Activated CD4-positive, alpha-beta T cell treated with anti-CD3 and anti-CD28 coated beads for 24 hours (primary cell): ENCODE measurements at places on chromosomes 16 and 17.

DNA sequence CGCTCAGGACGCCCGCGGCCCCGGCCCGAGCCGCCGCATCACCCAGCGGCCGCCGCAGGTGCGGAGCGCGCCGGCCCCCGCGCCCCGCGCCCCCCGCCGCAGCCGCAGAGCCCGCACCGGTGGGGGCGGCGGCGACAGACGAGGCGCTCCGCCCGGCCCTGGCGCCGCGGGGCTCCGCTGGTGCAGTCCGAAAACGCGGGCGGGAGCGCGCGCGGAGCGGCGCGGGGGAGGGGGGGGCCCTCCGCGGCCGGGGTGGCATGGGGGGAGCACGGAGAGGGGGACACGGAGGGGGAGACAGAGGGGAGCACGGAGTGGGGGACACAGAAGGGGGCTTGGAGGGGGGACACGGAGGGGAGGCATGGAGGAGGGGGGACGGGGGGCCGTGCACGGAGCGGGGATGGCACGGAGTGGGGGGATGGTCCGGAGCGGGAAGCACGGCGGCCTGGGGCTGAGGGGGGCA lies at the start of gene AATK:
Gene AATK (minus strand): TSS at position 189 of the 460 bp plus-strand sequence. CDS start 229 bp downstream, outside the sequence.
- DNase-seq = no peak

DNA sequence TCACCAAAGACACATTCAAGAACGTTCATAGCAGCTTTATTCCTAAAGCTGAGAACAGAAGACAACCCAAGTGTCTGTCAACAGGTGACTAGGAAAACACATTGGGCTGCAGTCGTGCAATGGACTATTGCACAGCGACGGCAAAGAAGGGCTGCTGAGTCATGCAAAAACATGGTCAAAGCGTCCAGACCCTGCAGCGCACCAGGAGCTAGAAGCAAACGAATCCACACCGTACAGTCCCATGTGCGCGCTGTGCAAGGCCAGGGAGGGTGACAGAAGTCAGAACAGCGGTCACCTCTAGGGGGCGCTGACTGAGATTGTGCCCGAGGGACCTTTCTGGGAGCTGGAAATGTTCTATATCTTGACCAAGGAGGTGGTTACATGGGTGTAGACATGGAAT lies 266.4 kb downstream of the MAF start:
- DNase-seq = peak; percentile 21

- DNase-seq = no peak
Measured at GRCh38 chr16:88407807-88408206, 25.0 kb downstream of the ZNF469 start.

- DNase-seq = no peak
Measured at GRCh38 chr17:69333561-69333960, 6.6 kb upstream of the ABCA5 start.

DNA sequence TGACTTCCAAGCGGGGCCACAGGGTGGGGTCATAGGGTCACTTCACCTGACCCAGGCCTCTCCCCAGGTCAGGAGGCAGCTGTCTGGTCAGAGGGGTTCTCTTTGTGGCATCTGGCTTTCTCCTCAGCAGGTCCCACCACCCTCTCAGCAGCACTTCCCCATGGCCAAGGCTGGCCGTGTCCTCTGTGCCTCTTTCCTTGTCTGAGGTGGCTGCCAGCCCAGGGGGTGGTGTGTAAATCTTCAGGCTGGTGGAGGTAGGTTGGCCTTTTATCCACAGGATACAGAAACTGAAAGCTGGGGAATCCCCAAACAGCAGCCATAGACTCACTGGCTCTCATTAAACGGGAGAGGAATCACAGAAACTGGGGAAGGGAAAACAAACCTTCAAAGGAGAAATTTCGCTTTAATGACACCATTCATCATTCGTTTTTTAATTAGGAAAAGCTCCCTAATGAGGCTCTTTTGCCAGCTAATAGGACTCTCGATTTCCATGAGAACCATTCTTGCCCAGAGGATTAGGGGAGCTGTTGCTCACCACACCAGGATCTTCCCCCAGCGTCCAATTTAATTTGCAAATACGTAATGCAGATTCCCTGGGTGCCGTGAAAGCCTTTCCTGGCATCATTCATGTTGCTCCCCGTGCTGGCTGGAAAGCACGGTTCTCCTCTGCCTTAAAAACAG lies 18.0 kb downstream of the C17orf75 start:
- no peak for DNase-seq

DNA sequence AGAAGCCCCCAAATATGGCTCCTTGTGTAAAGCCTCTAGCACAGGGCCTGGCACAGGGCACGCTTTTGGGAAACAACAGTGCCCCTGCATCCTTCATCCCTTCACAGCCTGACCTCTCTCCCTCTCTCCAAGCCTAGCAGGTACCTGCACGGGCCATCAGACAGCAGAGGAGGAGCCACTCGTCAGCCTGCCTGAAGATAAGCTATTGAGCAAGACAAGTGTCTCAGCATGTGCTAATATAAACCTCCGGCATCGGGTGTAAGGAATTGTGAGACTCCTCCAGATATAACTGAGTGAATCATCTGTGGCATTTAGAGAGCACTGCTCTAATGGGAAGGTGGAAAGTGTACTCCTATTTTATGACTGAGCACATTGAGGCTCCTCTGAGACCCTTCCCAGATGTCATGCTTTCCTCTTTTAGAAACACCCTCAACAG lies 38.3 kb downstream of the TBX4 start:
- DNase-seq = no peak

DNA sequence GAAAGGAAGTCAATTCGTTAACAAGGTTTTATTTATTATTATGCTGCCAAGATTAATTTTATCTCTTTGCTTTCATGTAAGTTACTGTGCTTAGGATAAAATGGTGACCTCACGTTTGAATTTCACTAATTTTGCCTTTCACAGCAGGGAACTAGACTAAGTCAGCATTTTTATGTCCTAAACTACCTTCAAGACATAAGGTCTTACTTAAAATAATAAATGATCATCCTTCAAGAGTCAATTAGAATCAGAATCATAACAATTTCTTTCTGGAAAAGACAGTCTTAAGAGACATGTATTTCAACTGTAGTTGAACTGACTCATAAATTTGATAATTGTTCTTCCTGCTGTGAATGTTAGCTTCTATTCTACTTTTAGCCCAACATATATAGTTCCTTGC lies 893.8 kb downstream of the KCNJ2 start:
- no peak for DNase-seq

DNA sequence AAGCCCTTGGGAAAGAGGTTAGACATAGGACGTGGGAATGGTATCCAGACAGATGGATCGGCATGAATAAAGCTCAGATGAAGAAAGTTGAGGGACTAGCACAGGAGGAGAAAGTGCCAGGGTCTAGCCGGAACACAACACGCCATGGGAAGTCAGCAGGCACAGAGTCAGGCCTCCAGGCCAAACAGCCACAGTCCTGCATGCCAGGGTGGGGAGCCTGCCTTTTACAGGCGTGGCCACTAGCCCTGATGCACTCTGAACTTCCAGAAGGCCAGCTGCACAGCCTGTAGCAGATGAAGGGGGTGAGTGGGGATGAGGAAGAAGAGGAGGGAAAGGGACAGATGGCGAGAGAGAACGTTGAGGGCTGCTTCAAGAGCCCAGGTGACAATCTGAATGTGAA lies 5.2 kb downstream of the B9D1 start:
- no peak for DNase-seq

- DNase-seq = no peak
Measured at GRCh38 chr17:2602597-2603017, 9.2 kb downstream of the PAFAH1B1 start.

- DNase-seq = no peak
Measured at GRCh38 chr17:10286324-10286723, 86.5 kb downstream of the MYH13 start.

- no peak for DNase-seq
Measured at GRCh38 chr17:70678889-70679288, 509.6 kb downstream of the KCNJ2 start.

- no peak for DNase-seq
Measured at GRCh38 chr17:10804546-10804945, 647 bp upstream of the TMEM238L start.

GRCh38 chr17:72134608-72135394 lies 14.0 kb downstream of the SOX9 start:
- DNase-seq = no peak

DNA sequence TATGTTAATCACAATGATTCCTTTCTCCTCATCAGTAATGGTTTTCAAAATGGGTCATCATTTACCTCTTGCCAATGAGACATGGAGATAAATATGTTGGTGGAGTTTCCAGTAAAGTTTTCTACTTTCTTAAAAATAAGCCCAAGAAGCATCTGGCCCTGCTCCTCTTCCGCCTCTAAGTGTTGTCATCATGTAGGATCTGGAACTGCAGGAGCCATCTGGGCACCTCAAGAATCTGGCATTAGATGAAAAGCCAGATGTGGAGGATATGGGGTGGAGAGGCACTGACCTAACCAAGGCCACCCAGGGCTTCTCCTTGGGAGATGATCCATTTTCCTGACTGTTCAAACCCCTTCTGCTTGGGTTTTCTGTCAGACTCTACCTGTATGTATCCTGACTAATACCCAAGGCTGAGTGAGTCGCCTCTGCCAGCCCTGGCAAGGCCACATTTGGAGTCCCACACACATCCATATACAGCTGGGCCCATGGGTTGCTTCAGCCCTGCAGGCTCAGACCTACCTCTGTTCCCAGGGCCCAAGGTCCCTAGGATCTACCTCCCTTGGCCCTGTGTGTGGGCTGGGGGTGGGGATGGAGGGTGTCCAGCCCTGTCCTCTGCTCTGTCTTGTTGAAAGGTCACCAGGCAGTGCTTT lies 24.6 kb downstream of the CCDC182 start:
- no peak for DNase-seq

DNA sequence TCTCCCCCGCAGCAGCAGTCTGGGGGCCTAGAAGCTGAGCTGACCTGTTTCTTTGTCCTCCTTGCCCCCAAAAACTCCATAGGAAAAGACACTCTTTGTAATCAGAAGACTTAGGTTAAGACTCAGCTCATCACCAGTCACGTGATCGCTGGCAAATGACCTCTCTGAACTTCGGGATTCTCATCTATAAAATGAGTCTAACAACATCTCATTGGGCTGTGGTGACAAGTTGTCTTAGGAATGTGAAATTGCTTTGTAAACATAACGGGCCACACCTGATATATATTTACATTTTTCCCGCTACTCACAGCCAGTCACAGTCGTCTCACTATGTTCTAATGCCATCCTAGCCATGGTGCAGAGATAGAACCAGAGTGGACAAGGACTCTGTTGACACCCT lies 86.0 kb upstream of the LHX1 start:
- DNase-seq = no peak

- DNase-seq = no peak
Measured at GRCh38 chr16:55439101-55439690, 39.8 kb upstream of the MMP2 start.

GRCh38 chr16:80233097-80233835 lies 307.5 kb upstream of the DYNLRB2 start:
- no peak for DNase-seq

GRCh38 chr17:4476511-4477070 lies 22.1 kb upstream of the SPNS2 start:
- DNase-seq = no peak

- DNase-seq = no peak
Measured at GRCh38 chr17:69912805-69913204, 162.2 kb upstream of the KCNJ16 start.

DNA sequence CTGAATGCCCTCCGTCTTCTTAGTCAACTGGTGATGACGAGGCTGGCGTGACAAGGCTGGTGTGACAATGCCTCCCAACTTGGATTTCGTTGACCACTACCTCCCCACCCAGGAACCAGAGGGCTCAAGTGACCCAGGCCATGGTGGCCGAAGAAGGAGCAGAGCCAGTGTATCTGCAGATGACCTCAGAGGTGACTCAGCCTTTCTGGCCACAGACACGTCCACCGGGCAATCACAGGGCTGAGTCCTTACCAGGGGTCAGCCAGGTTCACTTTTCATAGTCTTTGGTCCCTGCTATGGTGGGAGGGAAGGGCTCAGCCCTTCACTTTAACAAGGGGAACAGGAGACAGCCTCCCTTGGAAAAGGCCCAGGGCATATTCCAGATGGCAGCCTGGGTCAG lies 116.3 kb downstream of the MAF start:
- no peak for DNase-seq

GRCh38 chr17:80647746-80648145 lies 103.1 kb downstream of the RPTOR start:
- DNase-seq = no peak

- DNase-seq = no peak
Measured at GRCh38 chr17:5644065-5644464, 59.8 kb upstream of the NLRP1 start.

- DNase-seq = no peak
Measured at GRCh38 chr16:68425498-68426346, 22.6 kb downstream of the SMPD3 start.

- no peak for DNase-seq
Measured at GRCh38 chr17:68424861-68425260, 32.4 kb downstream of the WIPI1 start.

DNA sequence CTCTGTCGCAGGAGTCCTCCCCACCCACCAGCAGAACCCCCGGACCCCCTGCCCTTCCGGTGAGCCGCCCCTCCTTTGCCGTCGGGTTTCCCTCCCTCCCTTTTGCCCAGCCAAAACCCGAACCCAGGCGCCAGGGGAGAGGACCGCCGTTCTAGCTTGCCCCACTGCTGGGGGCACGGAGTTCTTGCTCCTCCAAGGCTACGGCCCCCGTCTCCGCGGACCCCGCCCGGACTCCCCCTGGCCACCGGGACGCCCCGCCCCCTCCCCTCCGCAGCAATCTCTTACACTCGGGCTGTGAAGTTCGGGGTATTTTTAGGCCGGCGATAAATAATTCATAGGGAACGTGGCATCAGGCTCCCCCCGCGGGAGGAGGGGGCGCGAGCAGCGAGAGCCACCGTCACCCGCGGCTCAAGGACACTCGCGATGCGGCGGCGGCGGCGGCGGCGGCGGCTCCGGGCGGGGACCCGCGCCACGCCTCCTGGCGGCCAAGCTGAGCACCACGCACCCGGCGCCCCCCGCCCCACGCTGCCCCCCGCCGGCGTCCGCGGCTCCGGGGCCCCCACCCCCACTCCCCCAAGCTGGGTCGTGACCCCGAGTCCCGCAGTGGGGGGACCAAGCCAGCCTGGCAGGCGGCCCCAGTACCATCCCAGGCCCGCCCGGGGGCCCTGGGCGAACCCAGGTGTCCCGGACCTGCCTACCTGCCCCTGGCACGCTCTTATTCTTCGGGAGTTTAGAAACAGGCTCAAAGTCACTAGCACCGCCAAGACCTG lies at the start of gene GRIN2C:
Gene GRIN2C (minus strand): TSS at position 427 of the 770 bp plus-strand sequence. CDS start 4,793 bp downstream, outside the sequence.
- no peak for DNase-seq

GRCh38 chr16:1363501-1364041 lies 11.8 kb downstream of the GNPTG start:
- DNase-seq = peak; percentile 53

DNA sequence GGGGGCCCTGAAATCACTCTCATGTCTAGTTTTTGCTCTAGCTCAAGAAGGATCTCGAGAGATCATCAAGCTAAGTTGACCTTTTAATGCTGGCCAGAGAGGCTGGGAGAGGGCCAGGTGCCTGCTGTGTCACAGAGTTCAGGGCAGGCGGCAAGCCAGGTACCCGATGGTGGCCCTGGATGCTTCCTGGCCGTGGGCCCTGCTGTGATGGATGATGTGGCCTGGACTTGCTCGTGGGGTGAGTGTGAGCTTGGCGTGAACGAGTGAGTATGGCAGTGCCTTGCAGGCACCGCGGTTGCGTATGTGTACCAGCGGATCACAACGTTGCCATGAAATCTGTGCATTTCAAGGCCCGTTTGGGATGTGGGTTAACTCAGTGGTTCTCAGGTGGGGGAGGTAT lies 7.4 kb downstream of the IRF8 start:
- no peak for DNase-seq

- DNase-seq = no peak
Measured at GRCh38 chr17:40111221-40112128, 10.3 kb upstream of the MSL1 start.
